ENCODE measurements at places on chromosomes 16 and 17. TPM values are rescaled to one million over a fixed set of nuclear protein-coding genes. Genes with fewer than 3 reads are reported as not detected.

Gene STARD3
- total RNA-seq: 143 TPM

Gene HOXB9
- 0.16 TPM for total RNA-seq

Gene RAB34
- 28.1 TPM for total RNA-seq

Gene FA2H
- not detected for total RNA-seq

GRCh38 chr16:66802159-66802558 is 775 bp upstream of the TERB1 start:
- no peak overlapping the region for H3K4me3 ChIP-seq
- DNase-seq: no peak
- H3K27me3 ChIP-seq: no peaks in the 10 kb centered on the region
- H3K36me3 ChIP-seq: peaks cover 50% of the 10 kb centered on the region

- peaks cover 6% of the 10 kb centered on the region for H3K36me3 ChIP-seq
- peak overlapping the region; percentile 63 for H3K4me3 ChIP-seq
- no peaks in the 10 kb centered on the region for H3K27me3 ChIP-seq
- peaks cover 43% of the 10 kb centered on the region for H3K4me1 ChIP-seq
- peak; percentile 37 for DNase-seq
- peak overlapping the region; percentile 99 for H3K27ac ChIP-seq
Measured at GRCh38 chr16:27315333-27316037, 1.7 kb downstream of the IL4R start.

GRCh38 chr16:47142486-47142820 is 1.3 kb downstream of the NETO2 start:
- H3K36me3 ChIP-seq: no peaks in the 10 kb centered on the region
- H3K4me1 ChIP-seq: peaks cover 15% of the 10 kb centered on the region
- peak overlapping the region; percentile 8 for H3K4me3 ChIP-seq
- H3K27me3 ChIP-seq: peaks cover 12% of the 10 kb centered on the region
- DNase-seq: no peak
- H3K27ac ChIP-seq: no peak overlapping the region

GRCh38 chr16:68364561-68364998 is 53.8 kb downstream of the PRMT7 start:
- H3K27ac ChIP-seq: no peak overlapping the region
- H3K36me3 ChIP-seq: peaks cover 5% of the 10 kb centered on the region
- DNase-seq: no peak
- H3K4me1 ChIP-seq: peaks cover 10% of the 10 kb centered on the region

- no peak overlapping the region for H3K4me3 ChIP-seq
- no peaks in the 10 kb centered on the region for H3K36me3 ChIP-seq
- DNase-seq: no peak
- H3K27ac ChIP-seq: no peak overlapping the region
Measured at GRCh38 chr16:17829811-17830210, 359.1 kb upstream of the XYLT1 start.

DNA sequence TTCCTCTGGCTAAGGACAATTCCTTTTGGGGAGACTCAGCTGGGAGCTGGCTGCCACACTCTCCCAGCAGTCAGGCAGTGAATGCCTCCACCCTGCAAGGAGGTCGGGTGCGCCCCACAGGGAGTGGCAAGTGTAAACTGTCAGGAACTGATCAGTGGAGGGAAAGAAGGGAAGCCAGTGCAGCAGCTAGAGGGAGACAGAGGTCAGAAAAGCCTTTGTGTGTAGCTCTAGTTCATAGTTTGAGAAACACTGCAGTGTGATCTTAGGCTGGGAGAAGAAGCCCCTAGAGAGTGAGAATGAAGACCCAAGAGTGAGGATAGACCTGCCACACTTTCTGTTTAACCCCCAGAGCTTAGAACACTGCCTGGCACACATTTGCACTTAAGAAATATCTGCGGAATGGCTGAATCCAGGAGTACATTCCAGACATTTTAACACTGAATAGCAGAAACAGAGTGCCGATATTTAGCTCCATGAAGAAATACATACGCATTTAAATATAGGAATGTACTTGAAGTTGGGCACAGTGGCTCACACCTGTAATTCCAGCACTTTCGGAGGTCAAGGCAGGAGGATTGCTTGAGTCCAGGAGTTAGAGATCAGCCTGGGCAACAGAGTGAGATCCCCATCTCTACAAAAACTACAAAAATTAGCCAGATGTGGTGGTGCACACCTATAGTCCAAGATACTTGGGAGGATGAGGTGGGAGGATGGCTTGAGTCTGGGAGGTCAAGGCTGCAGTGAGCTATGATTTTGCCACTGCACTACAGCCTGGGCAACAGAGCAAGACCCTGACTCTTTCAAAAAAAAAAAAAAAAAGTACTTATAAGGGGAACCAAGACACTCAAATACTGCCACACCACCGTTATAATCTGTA is 11.1 kb upstream of the SLC5A11 start:
- H3K4me3 ChIP-seq: no peak overlapping the region
- H3K27ac ChIP-seq: no peak overlapping the region
- H3K36me3 ChIP-seq: no peaks in the 10 kb centered on the region

- no peak overlapping the region for H3K27ac ChIP-seq
- H3K36me3 ChIP-seq: no peaks in the 10 kb centered on the region
- H3K4me1 ChIP-seq: no peaks in the 10 kb centered on the region
- no peak overlapping the region for H3K4me3 ChIP-seq
- DNase-seq: no peak
- no peaks in the 10 kb centered on the region for H3K27me3 ChIP-seq
Measured at GRCh38 chr16:26413780-26414179, 652.9 kb upstream of the C16orf82 start.

DNA sequence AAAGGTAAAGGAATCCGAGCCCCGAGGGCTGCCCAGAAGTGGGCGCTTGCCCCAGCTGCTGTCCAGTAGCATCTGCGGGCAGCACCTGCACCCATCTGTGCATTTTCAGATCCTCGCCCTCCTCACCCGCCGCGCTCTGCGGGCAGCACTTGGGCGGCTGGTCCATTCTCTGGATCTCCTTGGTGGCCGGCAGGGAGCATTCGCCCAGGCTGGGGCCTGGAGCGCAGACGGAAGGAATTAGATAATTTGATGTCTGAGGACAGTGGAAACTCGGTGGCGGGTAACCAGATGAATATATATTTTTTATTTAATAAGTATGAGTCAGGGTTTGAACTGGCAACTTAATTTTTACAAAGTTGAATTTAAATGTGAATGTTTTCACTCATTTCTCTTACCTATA is 88.5 kb downstream of the NPIPB11 start:
- no peak for DNase-seq
- H3K4me3 ChIP-seq: no peak overlapping the region
- H3K36me3 ChIP-seq: no peaks in the 10 kb centered on the region
- no peaks in the 10 kb centered on the region for H3K4me1 ChIP-seq
- H3K27ac ChIP-seq: no peak overlapping the region

All from naive thymus-derived CD4-positive, alpha-beta T cell (primary cell).